ENCODE measurements at places on chromosomes 11 and 22.

DNA sequence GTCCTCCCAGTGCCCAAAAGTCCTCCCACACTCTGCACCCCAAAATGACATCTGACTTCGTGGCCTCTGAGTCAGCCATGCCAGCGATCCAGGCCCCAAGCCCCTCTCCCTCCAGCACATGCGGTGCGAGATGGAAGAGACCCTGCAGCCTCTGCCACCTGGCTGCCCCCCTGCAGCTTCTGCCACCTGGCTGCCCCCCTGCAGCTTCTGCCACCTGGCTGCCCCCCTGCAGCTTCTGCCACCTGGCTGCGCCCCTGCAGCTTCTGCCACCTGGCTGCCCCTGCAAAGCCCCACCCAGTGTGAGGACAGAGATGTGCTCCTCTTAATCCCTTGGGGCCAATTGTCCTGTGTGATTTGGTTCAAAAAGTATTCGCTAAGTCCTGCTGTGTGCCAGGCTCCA is 68.0 kb downstream of the WNT7B start:
- DNase-seq: peak; percentile 85

GRCh38 chr11:92886243-92886905 is 83.1 kb upstream of the MTNR1B start:
- DNase-seq: peak; percentile 55

DNA sequence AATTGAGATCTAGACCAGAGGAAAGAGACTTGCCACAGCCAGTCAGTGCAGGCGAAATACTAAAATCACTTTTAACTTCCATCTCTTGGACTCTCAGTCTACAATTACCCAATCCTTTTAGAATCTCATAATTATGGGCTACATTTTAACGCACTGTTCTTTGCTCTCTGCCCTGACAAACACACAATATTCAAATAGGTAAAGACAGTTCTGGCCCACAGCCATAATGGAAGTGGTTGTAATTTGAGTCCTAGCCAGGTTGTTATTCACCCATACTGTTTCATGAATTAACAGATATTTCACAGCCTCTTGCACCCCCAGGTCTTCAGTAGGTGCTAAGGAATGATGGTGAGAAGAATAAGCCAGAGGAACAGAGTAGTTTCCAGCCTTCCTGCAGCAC is 830 bp downstream of the C11orf97 start:
- DNase-seq: peak; percentile 76

DNA sequence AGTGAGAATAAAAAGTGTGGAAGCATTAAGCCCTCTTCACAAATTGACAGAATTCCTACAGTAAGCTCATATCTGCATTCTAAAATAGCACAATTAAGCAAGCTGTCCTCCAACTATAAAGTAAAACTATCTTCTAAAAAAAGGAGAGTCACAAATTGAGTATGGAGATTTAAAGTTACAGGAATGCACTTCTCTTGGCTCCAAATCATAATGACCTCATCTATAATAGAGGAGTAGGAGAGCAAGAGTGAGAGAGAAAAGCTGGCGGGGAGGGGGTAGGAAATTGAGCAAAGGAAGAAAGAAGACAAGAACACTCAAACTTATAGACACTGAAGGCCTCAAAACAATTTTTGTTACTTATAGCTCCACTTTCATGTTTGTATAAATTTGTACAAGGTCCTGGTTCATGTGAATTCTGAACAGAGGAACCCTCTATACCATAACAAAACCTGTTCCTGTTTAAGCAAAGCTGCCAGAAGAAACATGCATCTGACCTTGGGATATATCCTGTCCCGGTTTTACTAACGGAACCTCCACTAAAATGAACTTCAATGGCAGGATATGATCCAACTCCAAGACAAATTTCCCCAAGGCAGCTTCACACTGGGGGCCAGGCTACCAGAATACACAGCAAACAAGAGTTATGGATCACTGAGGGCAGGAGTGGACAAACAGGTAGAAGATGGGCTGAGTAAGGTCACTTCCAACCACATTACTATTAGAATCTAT is 37.2 kb downstream of the SLC35F2 start:
- no peak for DNase-seq

GRCh38 chr11:128235958-128236357 is 351.4 kb downstream of the ETS1 start:
- DNase-seq: no peak

- DNase-seq: peak; percentile 64
Measured at GRCh38 chr22:25853501-25854284, 111.7 kb downstream of the MYO18B start.

DNA sequence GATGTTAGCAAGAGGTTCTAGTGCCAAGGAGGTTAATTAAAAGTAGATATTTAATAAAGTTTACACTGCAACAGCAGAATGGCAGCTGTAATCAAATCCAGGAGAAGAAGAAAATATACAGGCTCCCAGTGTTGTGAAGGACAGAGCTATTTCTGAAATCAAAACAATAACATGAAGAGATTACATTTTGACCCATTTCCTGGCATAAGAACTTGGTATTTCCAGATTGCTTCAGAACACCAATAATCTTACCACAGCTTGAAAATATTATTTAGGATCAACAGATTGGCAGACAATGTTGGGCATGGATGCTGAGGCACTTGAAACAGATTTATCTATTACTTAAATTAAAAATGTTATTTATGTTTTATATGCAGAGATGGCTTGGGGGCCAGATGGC is 692.5 kb downstream of the KCNA4 start:
- DNase-seq: peak; percentile 26

- DNase-seq: no peak
Measured at GRCh38 chr22:39839917-39840510, 53.5 kb downstream of the ENTHD1 start.

DNA sequence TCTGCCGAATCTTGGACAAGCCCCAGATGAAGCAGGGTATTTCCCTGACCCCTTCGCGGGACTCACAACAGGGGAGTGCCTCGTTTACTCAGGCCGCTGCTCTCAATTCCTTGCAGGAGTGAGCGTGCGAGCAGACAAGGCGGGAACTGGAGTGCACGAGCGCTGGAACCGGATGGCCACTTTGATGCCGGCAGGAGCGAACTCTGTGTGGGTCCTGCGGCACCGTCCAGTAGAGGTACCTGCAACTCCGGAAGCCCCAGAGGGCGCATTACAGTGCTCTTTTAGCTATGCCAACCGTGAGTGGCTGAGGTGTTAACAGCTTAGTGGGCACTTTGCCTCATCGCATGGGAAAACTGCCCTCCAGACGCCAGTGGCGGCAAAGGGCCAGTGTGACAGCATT is 182.3 kb upstream of the ANO3 start:
- no peak for DNase-seq

DNA sequence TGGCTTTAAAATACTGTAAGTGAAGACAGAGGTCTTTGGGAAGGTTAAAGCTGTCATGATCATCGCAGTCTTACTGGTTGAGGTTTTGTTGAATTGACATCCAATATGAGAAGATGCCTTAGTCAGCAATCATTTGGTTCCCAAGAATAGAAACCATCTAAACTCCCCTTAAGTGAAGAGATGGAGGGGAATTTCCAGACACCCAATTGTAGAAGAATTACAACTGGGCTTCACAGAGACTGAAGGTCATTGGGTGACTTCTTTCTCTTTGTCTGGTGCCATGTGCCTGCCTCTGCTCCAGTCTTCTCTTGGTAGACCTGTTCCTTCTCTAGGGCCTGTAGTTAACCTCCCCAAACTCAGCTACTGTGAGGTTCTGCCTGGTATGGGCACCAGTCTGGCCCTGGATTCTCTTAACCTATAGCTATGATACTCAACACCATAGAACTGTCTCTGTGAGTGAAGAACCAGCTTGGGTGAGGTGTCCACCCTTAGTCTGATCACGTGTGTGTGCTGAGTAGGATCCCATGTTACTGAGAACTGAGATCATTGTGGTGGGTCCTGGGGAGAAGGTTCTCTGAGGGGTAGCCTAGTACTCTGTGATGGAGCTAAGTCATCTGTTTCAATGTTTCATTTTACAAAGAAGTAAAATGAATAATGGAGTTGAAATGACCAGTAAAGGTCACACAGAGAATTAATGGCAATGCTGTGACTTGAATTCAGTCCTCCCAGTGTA is 182.5 kb downstream of the CSNK2A3 start:
- no peak for DNase-seq

GRCh38 chr11:119659971-119660723 is 68.9 kb downstream of the NECTIN1 start:
- peak; percentile 40 for DNase-seq

GRCh38 chr11:119012629-119013170 is 5.4 kb downstream of the RPS25 start:
- no peak for DNase-seq

DNA sequence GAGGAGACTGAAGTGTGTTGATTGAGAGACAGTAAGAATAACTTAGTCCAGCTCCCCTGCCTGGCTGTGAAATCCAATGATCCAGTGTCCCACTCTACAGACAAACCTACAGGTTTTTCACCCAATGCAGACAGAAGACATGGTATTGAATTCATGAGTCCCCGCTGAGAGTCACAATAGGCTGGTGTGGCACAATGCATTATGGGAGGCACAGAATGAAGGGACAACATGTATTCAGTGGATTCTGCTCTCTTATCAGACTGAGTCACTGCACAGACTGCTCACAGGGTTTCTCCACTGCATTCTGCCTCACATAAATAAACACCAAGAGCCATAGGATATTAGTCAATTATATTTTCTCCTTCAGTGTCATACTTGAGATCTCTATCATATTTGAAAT is 55.2 kb upstream of the TOP3B start:
- no peak for DNase-seq

DNA sequence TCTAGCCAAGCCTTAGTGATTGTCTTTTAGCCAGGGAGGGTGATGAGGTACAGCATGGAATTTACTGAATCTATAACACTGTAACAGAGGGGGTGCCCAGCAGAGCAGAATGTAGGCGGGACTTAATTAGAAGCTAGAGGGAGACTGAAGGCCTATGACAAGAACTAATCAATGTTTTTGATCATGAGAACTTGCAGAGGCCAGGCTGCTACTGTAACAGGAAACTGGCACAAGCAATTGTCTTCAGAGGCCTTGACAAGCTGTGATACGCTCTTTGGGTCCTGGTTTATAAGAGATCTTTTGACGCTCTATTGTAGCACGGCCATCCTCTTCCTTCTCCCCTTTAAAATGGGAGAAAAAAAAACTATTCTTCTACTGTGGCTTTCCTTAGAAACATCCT is 1297.3 kb downstream of the JRKL start:
- no peak for DNase-seq

- DNase-seq: no peak
Measured at GRCh38 chr11:27174021-27174420, 133.4 kb downstream of the BBOX1 start.

DNA sequence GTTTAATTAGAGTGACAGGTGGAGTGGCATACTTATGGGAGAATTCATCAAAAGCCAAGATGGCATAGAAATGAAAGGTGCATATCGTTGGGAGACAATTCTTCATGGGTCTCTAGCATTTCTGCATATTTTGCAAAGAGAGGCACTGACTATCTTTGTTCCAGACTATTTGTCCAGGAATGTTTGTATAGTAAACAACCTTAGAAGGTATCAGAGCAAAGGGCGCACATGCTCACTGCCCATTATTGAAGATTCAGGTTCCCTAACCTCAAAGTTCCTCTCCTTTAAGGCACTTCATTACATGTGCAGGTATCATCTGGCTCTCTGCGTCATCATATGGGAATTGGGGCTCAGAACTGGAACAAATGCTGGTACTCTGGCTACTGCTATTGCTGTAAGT is 4.7 kb upstream of the NEU3 start:
- DNase-seq: no peak

- DNase-seq: no peak
Measured at GRCh38 chr11:22677153-22677903, 10.9 kb downstream of the GAS2 start.

GRCh38 chr11:3853899-3854659 is 1.4 kb upstream of the STIM1 start:
- no peak for DNase-seq

- DNase-seq: no peak
Measured at GRCh38 chr11:48051217-48051830, 71.0 kb downstream of the PTPRJ start.

DNA sequence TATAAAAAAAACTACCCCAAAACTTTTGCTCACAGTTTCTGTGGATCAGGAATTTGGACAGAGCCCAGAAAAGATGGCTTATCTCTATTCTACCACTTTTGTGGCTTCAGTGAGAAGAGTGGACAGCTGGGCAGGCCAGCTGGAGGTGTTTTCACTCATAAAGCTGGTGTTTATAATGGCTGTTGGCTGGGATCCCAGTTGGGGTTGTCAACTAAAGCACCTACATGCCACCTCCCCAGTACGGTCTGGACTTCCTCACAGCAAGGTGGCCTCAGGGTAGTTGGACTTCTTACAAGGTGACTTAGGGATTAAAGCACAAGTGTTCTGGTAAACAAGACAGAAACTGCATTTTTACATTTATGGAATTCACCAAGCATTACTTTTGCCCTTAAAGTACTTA is 171.0 kb downstream of the NELL1 start:
- DNase-seq: no peak

- peak; percentile 50 for DNase-seq
Measured at GRCh38 chr11:47905358-47906059, 57.4 kb upstream of the NUP160 start.

DNA sequence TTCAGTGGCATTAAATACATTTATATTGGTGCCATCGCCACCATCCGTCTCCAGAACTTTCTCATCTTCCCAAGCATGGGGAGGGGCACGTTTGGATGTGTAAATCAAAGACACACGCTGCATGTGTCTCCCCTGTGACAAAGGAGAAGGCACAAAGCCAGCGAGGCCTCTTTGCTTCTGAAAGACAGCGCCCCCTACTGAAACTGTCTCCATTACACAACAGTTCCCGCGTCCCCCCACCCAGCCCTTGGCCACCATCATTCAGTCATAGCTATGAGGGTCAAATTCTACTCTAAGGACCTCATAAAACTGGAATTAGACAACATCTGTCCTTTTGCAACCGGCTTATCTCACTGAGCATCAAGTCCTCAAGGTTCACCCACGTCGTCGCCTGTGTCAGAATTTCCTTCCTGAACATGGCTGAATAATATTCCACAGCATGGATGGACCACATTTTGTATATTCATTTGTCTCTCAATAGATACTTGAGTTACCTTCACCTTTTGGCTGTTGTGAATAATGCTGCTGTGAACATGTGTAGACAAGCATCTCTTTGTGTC is 64.8 kb downstream of the IGF2 start:
- no peak for DNase-seq

DNA sequence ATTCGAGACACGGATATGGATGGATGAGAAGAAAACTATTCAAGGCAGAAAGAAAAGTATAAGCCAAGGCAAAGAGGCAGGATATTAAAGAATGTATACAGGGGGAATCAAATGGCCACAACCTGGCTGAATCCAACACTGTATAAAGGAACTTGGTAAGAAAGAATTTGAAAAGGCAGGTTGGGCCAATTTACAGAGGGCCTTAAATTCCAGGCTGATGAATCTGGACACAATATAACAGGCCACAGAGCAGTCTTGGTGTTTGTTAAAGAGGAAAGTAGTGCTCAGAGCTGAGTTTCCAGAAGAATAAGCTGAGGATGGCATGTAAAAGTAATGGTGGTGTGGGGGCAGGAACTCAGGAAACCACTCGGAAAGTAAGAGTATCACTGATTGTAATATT is 72.3 kb upstream of the POU2AF2 start:
- no peak for DNase-seq
